ENCODE measurements at places on chromosomes 2 and 18.

GRCh38 chr2:181656450-181657291 is at the start of gene CERKL:
Gene CERKL (minus strand): TSS chr2:181657105. CDS start chr2:181657006, 99 bp downstream.
- H3K27me3 ChIP-seq = peaks cover 8% of the 10 kb centered on the region
- no peak within 1 kb of the TSS for H3K27ac ChIP-seq
- no peaks in the 10 kb centered on the region for H3K36me3 ChIP-seq

- H3K36me3 ChIP-seq = peaks cover 76% of the 10 kb centered on the region
- no peak overlapping the region for H3K4me3 ChIP-seq
- no peak for DNase-seq
Observed at GRCh38 chr2:46956981-46957531, 41.5 kb upstream of the MCFD2 start.

- no peaks in the 10 kb centered on the region for H3K27me3 ChIP-seq
- peak overlapping the region; percentile 81 for H3K27ac ChIP-seq
- H3K4me3 ChIP-seq = no peak overlapping the region
- H3K36me3 ChIP-seq = no peaks in the 10 kb centered on the region
- peak; percentile 82 for DNase-seq
- H3K4me1 ChIP-seq = peaks cover 53% of the 10 kb centered on the region
Observed at GRCh38 chr2:42906557-42907411, 114.4 kb upstream of the HAAO start.

DNA sequence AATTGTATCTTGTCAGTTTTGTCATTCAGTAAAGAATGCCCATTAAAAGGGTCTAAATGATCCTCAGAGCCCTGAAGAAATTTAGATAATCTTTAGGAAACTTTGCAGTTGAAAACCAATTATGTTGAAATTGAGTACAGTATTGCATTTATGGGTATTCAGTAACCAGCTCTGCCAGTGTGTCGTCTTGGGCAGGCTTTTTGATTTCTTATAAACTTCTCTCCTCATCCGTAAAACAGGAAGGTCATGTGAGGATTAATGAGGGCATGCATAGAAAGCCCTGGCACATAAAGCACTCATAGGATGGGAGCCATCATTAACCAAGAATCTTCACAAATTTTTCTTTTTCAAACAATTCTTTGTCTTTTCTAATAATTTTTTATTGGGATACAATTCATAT is 14.8 kb downstream of the PNO1 start:
- no peak overlapping the region for H3K4me3 ChIP-seq
- H3K27me3 ChIP-seq = no peaks in the 10 kb centered on the region
- peaks cover 31% of the 10 kb centered on the region for H3K36me3 ChIP-seq
- no peak for DNase-seq
- no peak overlapping the region for H3K27ac ChIP-seq

DNA sequence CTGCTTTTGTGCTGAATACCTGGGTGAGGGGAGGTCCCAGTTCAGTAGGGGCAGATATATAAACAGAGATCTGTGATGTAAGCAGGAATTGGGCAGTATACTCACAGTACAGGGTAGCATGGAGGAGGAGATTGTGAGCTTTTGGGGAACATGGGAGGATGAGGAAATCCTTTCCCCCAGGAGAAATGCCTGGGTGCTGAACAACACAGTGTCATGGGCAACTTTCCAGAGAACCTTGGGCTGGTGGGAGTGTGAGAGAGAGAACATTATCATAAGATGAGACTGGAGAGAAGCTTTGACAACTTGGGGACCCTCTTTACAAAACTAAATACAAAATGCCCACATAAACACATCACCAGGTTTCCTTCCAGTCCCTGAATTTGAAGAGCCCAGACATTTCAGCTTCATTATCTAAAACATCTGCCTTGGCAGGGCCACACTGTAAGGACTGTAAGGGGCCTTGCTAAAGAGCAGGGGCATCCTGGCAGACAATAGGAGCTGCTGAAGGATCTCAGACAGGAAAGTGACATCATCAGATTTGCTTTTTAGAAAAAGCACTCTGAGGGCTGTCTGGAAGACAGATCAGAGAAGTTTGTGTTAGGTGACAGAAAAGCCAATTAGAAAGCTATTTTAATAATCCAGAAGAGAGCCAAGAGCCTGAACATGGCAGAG is 303.1 kb upstream of the FBXO11 start:
- no peak overlapping the region for H3K27ac ChIP-seq
- H3K36me3 ChIP-seq = no peaks in the 10 kb centered on the region
- H3K27me3 ChIP-seq = no peaks in the 10 kb centered on the region
- no peak for DNase-seq

GRCh38 chr2:91442246-91442905 is 2750.9 kb downstream of the RPIA start:
- peaks cover 14% of the 10 kb centered on the region for H3K4me1 ChIP-seq
- H3K36me3 ChIP-seq = no peaks in the 10 kb centered on the region
- peaks cover 43% of the 10 kb centered on the region for H3K27me3 ChIP-seq
- H3K27ac ChIP-seq = no peak overlapping the region

DNA sequence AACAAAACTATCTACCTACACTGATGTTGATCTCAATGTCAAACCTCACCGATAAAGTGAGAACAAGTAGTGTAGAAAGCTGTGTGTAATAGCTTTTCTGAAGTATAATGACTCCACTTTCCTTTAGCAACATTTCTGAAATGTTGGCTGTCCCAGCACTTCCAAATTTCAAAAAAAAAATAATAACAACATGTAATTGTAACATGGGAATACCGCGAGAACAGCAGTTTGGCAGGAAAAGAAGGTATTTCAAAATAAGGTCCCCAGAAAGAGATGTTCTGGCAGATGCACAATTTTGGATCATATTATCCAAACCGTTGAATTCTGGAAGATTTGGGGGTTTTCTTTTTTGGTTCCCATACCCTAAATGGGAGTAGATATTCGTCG is 352.0 kb downstream of the ARHGAP15 start:
- DNase-seq = no peak
- H3K27ac ChIP-seq = peak overlapping the region; percentile 63
- no peaks in the 10 kb centered on the region for H3K27me3 ChIP-seq
- no peak overlapping the region for H3K4me3 ChIP-seq
- H3K36me3 ChIP-seq = no peaks in the 10 kb centered on the region

- no peak overlapping the region for H3K27ac ChIP-seq
- no peak overlapping the region for H3K4me3 ChIP-seq
- H3K4me1 ChIP-seq = peaks cover 32% of the 10 kb centered on the region
- no peak for DNase-seq
Observed at GRCh38 chr18:63299837-63300745, 19.5 kb downstream of the BCL2 start.

DNA sequence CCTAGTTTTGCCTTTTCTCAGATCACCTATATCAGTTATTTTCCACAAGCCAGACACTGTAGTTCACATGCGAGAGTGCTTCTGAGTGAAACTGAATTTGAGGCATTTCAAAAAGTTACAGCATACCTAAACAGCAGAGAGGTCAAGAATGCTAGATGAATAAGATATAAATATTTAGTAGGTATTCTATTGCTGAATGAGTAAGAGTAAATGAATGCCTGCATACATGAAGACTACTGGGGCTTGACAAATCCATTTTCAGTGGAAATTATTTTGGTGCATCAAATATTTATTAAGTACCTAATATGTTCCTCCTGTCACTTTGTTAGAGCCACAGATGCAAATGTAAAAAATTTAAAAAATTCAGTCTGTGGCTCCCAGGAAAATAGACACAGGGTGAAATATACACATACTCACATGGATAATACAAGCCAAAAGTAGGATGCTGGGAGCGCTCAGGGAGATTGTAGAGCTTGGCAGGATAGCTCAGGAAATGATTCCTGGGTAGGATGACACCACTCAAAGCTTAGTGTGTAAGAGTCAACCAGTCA is 27.6 kb upstream of the CDC42EP3 start:
- no peaks in the 10 kb centered on the region for H3K36me3 ChIP-seq
- H3K27ac ChIP-seq = no peak overlapping the region
- DNase-seq = no peak
- H3K4me1 ChIP-seq = no peaks in the 10 kb centered on the region
- no peak overlapping the region for H3K4me3 ChIP-seq
- no peaks in the 10 kb centered on the region for H3K27me3 ChIP-seq

DNA sequence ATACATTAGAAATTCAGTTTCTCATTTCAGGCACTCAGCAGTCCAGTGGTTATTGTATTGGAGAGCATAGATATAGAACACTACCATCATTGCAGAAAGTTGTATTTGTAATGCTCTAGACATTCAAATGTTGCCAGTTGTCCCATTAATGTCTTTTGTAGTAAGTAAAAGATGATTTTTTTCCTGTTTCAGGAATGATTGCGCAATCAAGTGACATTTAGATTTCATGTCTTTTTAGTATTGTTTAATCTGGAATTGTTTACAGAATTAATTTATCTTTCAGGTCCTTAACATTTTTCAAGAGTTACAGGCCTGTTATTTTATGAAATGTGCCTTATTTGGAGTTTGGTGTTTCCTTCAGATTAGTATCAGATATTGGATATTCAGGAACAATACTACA is 134.7 kb downstream of the MSTN start:
- DNase-seq = no peak
- no peak overlapping the region for H3K27ac ChIP-seq
- no peak overlapping the region for H3K4me3 ChIP-seq

DNA sequence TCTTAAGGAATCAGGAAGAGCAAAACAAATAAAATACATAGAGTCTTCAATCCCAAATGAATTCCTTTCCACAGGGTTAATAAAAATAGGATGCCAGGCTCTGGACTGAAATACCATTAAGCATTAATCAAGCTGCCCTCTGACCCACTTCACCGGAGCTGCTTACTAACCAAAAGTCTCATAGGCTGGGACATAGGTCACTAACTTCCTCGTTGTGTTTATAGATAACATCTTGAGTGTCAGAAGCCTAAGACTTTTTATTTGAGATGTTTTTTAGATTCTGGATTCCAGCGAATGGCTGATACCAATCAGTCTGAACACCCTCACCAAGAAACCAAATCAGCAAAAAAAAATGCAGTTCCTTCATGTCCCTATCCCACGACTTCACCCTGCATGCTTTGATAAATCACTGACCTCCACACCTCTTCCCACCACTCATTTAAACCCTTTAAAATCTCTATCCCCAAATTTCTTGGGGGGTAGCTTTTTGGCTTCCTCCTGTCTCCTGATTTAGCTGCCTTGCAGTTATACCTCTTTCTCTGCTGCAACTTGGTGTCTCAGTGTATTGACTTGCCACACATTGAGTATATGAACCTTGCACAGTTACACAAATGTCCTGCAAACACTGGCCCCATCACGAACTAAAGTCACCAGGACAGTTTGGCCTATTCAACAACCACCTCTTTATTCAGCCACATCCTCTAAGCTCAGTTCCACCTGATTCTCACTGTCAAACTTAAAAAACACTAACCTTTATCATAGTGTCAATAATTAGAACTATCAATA is 399.3 kb downstream of the METTL4 start:
- H3K27ac ChIP-seq = no peak overlapping the region
- H3K4me3 ChIP-seq = no peak overlapping the region
- H3K36me3 ChIP-seq = no peaks in the 10 kb centered on the region

DNA sequence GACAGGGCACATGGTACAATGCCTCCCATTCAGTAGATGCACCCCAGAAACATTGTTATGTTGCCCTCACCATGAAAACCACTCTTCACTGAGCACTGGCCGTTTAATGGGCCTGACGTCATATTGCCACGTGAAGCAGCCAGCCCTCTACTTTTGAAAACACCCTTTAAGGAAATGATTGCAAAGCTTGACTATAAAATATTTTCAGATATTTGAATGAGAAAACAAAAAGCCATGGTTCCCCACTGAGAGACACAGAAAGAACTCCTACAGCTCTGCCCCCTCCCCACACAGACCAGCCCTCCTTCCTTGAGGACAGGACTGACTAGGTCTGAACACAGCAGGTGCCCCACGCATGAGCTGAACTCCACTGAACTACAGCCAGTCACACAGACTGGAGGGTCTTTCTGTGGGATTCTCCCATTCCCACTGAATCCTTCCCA is 349.1 kb downstream of the ANAPC1 start:
- H3K36me3 ChIP-seq = no peaks in the 10 kb centered on the region
- no peak for DNase-seq
- H3K27me3 ChIP-seq = no peaks in the 10 kb centered on the region
- H3K27ac ChIP-seq = no peak overlapping the region

GRCh38 chr2:240933048-240933965 is 27.2 kb downstream of the CROCC2 start:
- peak; percentile 78 for DNase-seq
- no peak overlapping the region for H3K4me3 ChIP-seq
- H3K4me1 ChIP-seq = no peaks in the 10 kb centered on the region
- no peak overlapping the region for H3K27ac ChIP-seq
- no peaks in the 10 kb centered on the region for H3K36me3 ChIP-seq

- H3K27ac ChIP-seq = peak overlapping the region; percentile 64
- H3K27me3 ChIP-seq = no peaks in the 10 kb centered on the region
- no peak for DNase-seq
- no peak overlapping the region for H3K4me3 ChIP-seq
- peaks cover 12% of the 10 kb centered on the region for H3K4me1 ChIP-seq
Observed at GRCh38 chr2:128396500-128396891, 77.8 kb upstream of the HS6ST1 start.

DNA sequence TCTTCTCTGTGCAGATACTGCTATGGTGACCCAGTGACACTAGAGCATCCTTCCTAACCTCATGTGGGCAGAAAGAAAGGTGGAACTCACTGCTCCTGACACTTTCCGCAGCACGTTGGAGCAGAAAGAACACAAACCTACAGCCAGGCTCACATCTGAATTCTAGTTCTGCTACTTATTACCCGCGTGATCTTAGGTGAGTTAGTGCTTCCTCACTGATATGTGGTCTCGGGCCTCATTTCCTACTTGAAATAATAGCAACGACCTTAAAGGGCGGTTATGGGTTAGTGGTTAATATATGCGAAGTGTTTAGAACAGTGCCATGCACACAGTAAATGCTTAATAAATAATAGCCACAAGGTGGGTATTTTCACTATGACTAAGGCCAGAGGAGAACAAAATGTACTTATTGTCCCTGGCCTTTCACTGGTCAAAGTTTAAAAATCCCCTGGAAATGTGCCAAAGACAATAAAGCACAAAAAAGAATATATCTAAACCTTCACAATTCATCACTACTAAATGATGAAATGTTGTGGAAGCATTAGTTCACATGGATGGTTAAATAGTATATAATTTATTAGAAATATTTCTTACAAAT is 66.6 kb downstream of the MYOM1 start:
- H3K4me1 ChIP-seq = peaks cover 3% of the 10 kb centered on the region
- DNase-seq = no peak
- no peaks in the 10 kb centered on the region for H3K36me3 ChIP-seq
- no peaks in the 10 kb centered on the region for H3K27me3 ChIP-seq
- no peak overlapping the region for H3K27ac ChIP-seq

GRCh38 chr18:36329684-36330434 is 32.3 kb downstream of the FHOD3 start:
- no peaks in the 10 kb centered on the region for H3K36me3 ChIP-seq
- H3K27me3 ChIP-seq = no peaks in the 10 kb centered on the region
- H3K4me3 ChIP-seq = no peak overlapping the region
- H3K27ac ChIP-seq = no peak overlapping the region

DNA sequence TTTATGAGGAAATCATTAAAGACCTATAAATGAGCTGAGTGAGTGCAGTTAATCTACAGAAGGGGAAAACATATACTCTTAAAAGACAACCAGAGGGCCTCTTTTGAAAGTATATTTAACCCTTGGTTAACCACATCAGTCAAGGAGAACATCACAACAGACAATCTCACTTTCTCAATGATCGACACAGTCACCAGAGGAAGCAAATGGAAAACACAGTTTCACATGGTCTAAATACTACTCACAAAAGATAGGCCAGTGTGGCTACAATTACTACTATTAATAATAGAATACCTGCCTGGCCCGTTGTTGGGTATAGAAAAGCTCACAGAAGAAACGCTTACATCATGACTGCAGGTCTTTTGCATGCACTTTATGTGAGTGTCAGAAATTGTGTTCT is 426.2 kb downstream of the NCKAP5 start:
- no peak overlapping the region for H3K4me3 ChIP-seq
- no peaks in the 10 kb centered on the region for H3K36me3 ChIP-seq
- H3K27me3 ChIP-seq = no peaks in the 10 kb centered on the region

Measured in suprapubic skin (tissue), 4 donors.